ENCODE measurements at places on chromosomes 4 and X.
A peak's percentile ranks its signal among the peaks of the same experiment; 100 is the strongest.

DNA sequence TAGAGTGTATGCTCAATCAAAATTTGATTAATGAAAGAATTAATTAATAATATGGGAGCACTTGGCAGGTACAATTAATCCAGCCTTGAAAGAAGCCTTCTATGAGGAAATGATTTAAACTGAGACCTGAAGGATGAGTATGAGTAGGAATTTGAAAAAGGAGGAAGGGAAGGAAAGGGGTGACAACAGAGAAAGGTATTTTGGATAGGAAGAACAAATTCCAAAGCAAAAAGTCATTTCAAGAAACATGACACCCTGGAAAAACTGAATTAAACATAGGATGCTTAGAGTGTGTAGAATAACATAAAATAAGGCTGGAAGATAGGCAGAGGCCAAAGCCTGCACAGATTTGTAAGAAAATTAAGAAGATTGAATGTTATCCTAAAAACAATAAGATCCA is 29.6 kb downstream of the PHOX2B start:
- no peak for DNase-seq

- DNase-seq = no peak
Observed at GRCh38 chrX:30680618-30681017, 27.4 kb downstream of the GK start.

DNA sequence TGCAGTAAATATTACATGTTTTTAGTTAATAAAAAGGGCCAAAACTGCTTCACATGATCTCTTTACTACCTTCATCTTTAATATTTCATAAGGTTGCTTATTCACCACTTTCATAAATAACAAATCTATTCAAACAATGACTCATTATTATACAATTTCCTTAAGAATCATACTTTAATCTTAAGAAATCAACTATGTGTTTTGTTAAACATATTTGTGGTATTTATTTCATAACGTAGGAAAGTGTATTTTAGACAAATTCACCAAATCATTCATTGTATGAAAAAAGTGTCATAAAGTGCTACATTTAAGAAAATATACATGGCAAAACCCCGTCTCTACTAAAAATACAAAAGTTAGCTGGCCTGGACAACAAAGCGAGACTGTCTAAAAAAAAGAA is 150.5 kb upstream of the RXFP1 start:
- DNase-seq = no peak

DNA sequence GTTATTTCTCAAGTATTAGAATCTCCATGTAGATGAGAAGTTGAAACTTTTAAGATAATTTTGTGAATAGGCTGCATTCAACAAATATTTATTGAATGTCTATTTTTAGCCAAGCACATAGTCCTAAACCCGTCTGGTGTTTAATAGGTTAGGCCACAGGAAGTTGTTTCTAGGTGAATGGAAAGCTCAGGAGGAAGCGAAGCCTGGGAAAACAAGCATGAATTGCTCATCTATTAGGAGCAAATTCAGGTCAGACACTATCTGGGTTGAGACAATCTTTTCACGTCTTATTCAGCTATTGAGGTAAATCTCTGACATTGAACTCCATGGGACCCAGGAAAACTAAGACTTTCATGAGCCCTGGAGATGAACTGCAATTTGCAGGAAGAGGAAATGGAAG is 43.1 kb upstream of the FREM3 start:
- DNase-seq = no peak

DNA sequence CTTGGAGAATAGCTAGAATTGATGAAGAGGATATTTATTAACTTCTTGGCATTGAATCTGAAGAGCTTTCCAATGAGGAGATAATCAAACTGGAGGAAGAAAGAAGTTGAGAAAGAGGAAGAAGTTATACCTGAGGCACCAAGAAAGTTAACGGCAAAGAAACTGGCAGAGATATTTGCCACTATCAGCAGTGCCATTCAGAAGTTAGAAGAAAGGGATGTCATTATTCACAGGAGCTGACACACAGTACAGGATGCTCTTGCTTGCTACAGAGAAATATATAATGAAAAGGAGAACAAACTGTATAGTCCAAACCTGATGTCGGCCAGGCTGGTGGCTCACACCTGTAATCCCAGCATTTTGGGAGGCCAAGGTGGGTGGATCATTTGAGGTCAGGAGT is 64.5 kb downstream of the MCUB start:
- no peak for DNase-seq

GRCh38 chr4:122762520-122762919 is 30.0 kb downstream of the BBS12 start:
- no peak for DNase-seq

DNA sequence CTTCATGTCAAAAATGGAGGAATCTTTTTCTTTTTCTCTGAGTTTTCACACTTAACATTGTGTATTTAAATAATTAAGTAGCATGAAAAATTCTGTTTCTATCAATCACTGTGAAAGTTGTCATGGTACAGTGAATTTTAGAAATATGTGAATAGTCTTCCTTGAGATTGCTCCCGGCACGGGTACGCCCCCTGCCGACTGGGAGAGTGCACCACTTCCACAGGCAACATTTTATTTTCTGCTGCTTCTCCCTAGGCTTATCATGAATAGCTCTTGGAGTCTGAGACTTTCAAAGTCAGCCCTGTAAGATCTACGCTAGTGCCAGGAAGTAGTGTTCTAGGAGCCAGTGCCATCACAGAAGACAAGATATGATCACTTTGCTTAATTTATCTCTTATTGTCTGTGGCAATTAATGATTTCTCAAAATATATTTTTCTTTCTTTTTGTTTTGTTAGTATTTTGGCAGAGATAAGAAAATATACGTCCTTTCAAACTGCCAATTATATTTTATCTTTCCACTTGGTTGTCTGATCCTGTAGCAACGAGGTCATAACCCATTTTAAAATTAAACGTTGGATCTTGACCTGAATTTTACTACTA is 763.8 kb upstream of the AADAT start:
- DNase-seq = peak; percentile 69

All from H1 (cell line).